NCI-H2029 treated with DMSO at 0.1 percent for 48 hours (cell line): ENCODE measurements at places on chromosomes 13 and 19.

DNA sequence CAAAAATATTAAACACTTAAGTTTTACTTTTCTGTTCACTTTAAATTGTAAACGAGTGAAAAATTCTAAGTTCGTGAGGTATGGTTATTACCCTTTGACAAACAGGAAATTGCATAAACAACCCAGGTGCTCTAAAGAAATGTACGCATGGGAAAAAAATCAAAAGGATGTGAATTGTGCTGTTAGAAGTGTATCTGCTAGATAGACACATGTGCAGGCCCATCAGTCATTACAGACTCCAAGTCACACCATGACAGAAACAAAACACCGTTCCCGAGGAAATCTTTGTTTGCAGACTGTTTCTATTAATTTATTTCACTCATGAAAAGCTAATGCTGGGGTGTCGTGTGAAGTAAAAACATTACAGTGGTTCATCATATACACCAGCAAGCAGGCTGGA, 17.0 kb upstream of the DOCK9 start:
- DNase-seq, result no peak

DNA sequence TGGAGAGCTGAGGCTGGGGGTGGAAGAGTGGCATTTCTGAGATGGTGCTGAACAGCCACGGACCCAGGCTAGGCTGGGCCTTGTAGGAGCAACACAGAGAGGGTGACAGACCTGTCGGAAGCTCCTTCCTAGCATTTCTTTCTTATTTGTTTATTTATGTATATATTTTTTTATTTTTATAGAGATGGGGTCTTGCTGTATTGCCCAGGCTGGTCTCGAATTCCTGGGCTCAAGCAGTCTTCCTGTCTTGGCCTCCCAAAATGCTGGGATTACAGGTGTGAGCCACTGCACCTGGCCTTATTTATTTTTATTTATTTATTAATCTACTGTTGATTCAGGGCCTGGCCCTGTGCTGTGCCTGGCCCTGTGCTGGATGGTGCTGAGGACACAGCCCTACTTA, 6.5 kb downstream of the CIC start:
- no peak for DNase-seq

- DNase-seq, result peak; percentile 56
These were observed 525.1 kb upstream of the NBEA start for GRCh38 chr13:34416971-34417380.

DNA sequence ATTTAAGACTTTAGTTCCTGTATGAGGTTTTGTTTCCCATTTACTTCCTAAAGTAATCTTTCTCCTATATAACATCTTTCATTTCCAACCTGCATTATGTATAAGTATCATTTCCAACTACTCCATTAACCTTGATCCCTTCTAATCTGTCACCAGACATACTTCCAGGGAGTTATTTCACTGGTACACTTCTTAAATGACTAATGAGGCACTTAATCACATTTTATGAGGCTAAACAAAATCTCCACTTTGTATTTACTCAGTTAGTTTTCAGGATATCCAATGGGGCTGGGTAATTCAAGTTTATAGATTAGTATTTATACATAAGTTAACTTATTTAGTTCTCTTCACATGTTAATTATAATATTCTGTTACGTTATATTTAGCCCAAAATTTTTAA, 634.7 kb downstream of the PCDH17 start:
- DNase-seq, result no peak

GRCh38 chr13:51270623-51271415, 48.6 kb downstream of the FAM124A start:
- DNase-seq, result no peak

DNA sequence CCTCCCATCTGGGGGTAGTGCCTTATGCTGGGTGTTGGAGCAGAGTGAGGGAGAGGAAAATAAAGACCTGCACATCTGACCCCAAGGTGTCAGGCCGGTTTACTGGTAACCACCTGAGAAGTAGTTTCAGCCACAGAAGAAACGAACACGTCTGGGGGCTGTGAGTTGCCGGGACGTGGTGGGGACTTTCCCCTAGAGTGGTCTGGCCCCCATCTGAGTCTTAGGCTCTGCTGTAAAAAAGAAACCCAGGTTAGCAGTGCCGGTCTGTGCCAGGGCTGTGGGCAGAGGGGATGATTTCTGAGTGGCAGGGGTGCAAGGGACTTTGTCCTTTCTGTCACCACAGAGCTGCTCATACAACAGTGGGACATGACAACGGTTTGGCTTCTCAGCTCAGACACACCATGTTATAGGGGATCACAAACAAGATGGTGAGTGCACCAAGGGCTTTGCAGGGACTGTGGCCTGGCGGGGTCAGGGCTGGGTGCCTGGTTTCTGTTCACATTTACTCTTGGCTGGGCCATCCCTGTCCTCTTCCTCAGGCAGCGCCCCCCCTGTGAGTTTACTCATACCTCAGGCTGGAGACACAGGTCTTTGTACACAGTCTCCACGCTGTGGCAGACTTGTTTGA, 9.0 kb downstream of the GCDH start:
- no peak for DNase-seq

GRCh38 chr19:55809381-55810058, 22.3 kb downstream of the NLRP11 start:
- DNase-seq, result peak; percentile 63

GRCh38 chr19:616747-617526, 16.4 kb downstream of the POLRMT start:
- DNase-seq, result no peak

DNA sequence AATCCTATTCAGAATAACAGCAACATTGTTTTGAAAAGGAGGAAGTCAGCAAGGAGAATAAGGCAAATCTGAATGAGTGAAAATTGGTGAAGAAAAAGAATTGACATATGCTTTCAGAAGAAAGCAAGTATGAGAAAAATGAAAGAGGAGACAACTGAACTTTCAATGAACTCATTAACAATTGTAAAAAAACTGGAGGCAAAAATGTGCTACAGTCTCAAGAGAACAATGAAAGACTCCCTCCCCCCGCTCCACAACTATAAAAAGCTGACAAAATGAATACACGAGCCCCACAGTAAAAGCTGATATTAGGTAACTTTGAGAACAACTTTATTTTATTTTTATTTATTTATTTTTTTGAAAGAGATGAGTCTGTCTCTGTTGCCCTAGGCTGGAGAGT, 373.1 kb downstream of the DIAPH3 start:
- DNase-seq, result no peak

GRCh38 chr13:47076500-47076899, 179.6 kb upstream of the HTR2A start:
- no peak for DNase-seq

DNA sequence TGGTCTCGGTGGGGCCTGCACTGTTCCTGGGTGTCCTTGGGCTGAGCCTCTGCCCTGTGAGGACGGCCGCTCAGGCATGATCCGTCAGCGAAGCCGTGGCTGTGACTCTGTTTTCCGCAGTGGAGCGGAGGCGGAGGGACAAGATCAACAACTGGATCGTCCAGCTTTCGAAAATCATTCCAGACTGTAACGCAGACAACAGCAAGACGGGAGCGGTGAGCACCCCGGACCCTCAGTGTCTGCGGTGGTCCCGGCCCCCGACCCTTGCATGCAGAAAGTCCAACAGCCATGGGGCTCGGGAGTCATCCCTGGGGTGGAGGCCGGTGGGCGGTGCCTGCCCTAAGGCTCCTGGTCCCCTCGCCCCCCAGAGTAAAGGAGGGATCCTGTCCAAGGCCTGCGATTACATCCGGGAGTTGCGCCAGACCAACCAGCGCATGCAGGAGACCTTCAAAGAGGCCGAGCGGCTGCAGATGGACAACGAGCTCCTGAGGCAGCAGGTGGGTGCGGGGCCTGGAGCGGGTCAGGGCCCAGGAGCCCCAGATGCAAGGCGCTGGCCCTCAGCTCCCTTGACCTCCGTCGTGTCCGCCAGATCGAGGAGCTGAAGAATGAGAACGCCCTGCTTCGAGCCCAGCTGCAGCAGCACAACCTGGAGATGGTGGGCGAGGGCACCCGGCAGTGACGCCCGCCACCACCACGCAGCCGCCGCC, 3.6 kb upstream of the HAMP start:
- no peak for DNase-seq

- no peak for DNase-seq
These were observed 10.7 kb upstream of the GRTP1 start for GRCh38 chr13:113374511-113375175.

DNA sequence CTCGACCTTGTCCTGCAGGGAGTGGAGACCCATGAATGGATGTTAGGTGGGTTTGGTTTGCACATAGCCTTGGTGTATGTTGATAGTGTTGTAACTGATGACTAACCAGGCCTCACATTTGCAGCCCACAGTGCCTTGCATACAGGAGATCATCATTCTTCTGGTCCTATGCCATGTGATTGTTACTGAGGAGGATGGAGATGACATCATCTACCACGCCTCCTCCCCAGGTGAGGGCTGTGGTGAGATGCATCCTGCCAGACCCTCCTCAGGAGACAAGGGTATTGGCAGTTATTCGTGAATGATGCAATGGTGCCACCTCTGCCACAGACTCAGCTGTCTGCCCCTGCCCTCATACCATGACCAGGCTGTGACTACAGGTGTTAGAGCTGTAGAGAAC, 1294.1 kb downstream of the UQCRFS1 start:
- no peak for DNase-seq

GRCh38 chr13:94656176-94656575, 54.5 kb downstream of the GPR180 start:
- DNase-seq, result no peak

DNA sequence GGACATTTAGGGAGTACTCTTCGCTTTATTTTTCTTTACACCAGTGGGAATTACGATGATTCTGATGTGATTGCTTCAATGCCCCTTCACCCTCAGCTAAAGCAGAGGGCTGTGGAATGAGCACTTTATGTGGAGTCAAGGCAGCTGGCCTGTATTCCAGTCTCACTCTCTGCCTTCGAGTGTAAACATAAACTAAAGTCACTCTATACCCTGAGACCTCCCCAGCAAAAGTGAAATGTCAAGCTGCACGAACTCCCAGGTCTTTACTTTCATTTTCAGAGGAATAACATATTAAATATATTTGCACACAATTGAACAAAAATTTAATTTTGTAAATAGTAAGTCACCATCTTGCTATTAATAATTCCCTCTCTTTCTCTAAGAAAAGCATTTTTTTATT, 557.1 kb downstream of the DACH1 start:
- no peak for DNase-seq
